Stimulated activated CD4-positive, alpha-beta T cell treated with anti-CD3 and anti-CD28 coated beads, TNF-alpha, amount 100 ng/mL, for 1 hour (primary cell): ENCODE measurements at places on chromosomes 5 and 9.

GRCh38 chr9:75365196-75365595 lies 276.9 kb downstream of the OSTF1 start:
- DNase-seq, result no peak

DNA sequence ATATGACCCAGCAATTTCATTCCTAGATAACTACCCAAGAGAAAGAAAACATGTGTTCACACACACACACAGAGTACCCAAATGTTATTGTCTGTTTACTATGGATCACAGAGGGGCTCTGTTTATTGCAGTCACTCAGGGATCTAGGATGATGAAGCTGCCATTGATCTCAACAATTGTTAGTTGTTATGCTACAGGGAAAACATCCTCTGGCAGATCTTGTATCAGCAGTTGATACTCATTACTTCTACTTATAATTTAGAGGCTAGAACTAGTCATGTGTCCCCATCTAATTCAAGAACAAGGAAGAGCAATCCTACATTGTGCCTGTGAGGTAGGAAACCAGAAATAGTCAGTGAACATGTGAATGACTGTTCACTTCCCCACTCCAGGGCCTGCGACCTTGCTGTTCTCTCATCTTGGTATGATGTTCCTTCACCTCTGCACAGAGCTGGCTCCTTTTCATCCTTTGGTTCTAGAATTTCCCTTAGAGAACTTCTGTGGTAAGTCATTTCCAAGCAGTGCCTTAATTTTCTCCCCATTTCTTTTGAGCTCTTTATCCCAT lies 30.3 kb downstream of the NMUR2 start:
- no peak for DNase-seq

DNA sequence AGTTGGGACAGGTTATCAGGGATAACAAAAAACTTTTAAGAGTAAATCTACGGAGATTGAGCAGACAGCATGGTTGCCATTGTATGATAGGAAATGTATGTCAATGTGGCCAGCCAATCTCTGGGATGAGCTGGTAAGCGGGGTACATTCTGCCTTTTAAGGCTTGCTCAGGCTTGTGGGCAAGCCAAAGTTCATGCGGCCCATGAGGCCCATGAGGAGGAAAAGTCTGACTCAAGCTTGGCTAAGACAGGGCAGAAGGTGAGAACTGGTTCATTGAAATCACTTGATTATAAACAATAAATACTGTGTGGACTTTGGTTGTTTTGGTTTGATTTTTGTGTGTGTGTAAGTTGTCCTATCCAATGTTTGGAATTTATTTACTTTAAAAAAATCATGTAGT lies 997.1 kb downstream of the DNAH5 start:
- DNase-seq, result no peak

GRCh38 chr5:132758451-132758850 lies 11.2 kb downstream of the CCNI2 start:
- no peak for DNase-seq

DNA sequence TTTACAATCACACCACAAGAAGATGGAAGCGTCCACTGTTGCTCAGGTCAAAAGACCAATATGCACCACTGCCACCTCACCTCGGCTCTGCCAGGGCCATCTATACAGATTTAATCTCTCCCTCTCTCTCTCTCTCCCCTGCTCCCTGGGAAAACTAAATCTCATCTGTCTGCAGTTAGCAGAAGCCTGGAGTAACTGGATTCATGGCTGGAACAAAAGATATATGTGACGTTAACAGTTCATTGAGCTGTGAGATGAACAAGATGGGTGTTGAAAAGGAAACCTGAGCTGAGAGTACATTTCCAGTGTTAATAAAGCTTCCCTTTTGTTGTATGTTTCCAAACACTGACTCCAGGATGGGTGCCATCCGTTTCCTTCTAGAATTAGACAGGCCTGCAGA lies 369.7 kb downstream of the CDK5RAP2 start:
- no peak for DNase-seq

DNA sequence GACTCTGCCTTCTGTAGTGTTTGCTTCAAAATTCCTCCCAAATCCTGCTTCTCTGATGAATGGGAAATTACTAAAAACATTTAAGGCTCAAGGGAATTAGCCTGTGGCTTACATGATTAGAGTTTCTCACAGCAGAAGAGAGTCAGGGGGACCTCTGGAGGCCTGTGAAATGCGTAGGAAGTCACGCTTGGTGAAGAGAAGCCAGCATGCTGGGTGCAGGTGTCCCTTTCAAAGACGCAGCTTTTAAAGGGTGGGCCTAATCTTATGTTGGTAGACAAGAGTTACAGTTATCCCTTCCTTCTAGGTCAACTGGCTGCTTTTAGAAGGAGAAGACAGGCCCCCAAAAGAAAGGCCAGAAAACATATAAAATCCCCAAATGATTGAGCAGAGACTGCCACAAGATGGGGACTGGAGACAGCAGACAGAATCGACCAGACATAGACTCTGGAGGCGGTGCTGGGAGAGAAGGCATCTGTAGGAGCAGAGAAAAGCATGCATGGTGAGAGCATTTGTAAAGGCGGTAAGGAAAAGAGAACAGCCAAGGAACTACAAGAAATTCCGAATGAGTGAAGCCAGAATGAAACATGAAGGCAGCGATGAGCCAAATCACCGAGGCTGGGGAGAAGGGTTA lies 42.3 kb downstream of the B4GALT1 start:
- DNase-seq, result no peak

DNA sequence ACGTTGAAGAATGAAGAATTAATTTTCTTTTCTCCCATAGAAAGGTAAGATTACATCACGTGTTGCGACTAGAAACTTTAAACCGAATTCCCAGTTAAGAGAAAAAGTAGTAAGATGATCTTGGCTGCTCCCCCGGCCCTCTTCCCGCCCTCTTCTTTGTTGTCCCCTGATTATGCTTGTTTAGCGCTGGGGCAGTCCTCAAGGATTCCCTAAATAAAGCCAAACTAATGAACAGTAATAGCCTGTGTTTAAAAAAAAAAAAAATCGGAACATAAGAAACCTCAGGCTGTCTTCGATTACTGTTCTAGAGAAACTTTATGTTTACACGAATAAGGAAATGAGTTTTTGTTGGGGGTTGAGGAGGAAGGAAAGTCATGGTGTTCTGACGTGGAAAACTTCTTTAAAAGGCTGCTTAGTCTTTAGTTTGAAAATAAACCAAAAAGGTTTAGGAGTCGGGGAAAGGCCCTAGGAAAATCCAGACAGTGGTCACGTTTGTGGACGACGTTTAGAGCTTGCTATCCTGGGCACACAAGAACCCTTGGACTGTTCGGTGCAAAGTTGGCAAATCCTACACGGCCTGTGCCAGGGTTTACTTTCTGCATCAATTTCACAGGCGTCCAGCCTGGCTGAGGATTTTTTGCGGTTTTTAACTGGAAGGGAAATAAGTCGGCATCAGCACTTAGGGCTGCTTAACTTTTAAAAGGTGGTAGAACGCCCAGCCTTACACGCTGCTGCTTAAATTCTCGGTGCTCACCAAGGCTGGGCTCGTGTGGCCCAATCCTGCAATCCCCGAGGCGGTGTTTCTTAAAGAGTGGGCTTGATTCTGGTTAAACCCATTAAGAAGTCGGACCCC lies 1.1 kb upstream of the MAT2B start:
- no peak for DNase-seq

DNA sequence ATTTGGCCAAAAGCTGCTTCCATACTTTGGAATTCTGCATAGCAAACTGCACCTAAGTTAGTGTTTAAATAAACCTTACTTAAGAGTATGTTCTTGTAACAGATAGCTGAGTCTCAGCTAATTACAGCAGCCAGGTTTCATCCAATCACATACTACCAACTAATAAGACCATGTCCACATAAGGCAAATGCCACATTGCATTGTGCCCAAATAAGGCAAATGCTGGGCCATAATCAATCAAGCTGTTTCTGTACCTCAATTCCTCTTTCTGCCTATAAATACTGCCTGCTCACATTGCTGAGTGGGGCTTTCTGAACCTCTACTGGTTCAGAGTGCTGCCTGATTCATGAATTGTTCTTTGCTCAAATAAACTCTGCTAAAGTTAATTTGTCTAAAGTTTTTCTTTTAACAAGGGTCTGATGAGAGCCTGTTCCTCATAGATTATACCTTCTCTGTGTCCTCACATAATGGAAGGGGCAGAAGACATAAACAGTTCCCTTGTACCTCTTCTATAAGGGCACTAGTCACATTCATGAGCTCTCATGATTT lies 4.4 kb upstream of the OXCT1 start:
- DNase-seq, result no peak

- no peak for DNase-seq
Measured at GRCh38 chr5:77305956-77306355, 95.5 kb downstream of the PDE8B start.

DNA sequence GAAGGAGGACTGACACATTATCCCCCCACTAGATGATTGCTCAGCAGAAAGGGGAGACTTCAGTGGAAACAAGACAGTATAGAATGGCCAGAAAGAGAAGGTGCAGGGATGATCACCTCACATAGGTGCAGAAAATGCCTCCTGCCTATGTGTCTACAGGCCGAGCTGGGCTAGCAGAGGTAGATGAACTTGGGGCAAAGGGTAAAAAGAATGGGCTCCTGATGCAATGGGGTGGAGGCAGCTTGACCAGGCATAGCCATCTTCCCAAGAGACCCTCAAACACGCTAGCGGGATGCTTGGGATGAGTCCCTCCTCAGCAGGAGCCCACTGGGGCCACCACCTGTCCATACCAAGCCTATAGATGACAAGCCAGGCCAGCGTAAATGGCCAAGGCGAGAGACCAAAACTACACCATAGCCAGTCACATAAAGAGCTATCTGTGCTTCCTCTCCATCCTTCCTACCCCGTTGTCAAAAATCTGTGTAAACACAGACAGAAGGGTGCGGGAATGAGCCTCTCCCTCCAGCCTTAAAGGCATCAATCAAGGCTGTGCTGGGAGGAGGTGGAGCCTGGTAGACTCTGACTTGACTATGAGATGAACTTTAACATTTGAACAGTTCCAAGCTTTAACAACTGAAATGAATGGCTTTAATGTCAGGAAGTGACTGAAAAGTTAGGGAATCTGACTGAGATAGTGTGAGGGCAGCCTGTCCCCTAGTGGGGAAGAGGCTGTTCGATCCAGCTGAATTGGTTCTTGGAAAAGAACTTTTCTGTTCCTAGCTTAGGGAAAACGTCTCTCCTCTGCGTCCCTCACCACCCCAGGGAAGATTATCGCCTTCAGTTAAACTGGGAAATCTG lies 10.4 kb downstream of the C9orf152 start:
- no peak for DNase-seq

DNA sequence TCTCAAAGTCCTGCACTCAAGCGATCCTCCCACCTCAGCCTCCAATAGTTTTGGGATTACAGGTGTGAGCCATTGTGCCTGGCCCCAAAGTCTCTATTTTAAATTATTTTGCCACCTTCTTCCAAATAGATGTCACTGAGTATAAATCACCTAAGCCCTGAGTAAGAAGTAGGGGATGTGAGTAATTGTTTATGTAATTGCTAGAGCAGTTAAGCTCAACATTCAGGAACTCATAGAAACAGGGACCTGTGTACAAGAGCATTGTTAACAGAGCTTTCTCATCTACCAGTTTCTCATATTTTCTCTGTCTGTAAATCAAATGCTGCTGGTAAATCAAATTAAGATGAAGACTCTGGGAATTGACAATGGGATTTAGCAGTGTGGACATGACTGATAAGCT lies 26.3 kb downstream of the CDK7 start:
- DNase-seq, result no peak

GRCh38 chr9:134335486-134336220 lies 9.4 kb downstream of the RXRA start:
- no peak for DNase-seq

DNA sequence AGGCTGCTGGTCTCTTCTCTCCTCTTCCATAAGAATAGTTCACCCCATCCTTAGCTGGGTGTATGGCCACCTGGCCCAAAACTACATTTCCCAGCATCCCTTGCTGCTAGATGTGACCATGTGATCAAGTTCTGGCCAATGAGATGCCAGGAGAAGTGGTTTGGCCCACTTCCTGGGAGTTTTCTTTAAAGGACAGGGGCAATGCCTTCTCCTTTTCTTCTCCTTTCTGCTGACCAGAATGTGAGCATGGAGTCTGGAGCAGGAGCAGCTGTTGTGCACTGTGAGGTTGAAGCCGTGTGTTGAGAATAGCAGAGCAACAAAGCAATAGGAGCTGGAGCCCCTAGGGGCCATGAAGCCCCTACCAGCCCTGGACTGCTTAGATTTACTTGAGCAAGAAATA lies 36.8 kb downstream of the C9orf50 start:
- DNase-seq, result peak; percentile 31

DNA sequence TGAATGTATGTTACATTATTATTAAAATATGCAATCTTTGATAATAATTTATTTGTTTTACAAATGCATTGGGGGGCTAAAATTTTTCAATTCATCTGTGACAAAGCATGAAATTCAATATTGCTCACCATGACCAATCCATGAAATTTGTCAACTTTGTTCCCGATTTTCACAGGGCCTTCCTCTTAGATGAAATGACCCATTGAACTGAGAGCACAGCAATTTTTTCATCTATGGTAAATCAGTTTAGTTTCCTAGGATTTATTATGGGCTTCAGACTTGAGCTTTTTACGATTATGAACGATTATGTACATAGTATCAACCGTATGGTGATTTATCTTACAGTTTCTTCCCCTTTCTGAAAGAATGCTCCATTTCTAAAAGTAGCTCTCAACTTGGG lies 157.3 kb downstream of the KIAA0825 start:
- no peak for DNase-seq

- DNase-seq, result no peak
Measured at GRCh38 chr5:169011009-169011408, 289.9 kb downstream of the SLIT3 start.

DNA sequence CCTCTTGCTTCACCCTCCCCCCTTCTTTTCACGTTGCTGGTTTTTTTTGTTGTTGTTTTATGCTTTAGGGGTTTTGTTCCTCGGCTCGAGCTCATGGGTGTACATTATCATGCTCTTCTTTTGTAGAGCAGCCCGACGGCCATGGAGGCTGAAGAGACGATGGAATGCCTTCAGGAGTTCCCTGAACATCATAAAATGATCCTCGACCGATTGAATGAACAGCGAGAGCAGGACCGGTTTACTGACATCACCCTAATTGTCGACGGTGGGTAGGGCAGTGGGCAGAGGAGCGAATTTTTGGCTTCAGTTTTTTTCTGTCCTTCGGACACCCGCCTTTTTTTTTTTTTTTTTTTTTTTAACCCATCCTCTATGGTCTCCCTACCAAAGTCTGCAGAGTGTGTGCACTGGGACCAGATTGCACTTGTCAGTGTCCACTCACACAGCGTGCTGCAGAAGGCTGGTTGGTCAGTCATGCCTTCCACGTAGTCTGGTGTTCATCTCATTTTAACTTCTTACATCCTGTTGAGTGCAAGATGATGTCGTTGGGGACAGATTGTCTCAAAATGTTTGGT lies 1.3 kb downstream of the ZNF131 start:
- DNase-seq, result no peak
